ENCODE measurements at places on chromosomes 11 and 22.

- DNase-seq = no peak
These were observed 253.6 kb upstream of the LRRC4C start for GRCh38 chr11:41713030-41713429.

DNA sequence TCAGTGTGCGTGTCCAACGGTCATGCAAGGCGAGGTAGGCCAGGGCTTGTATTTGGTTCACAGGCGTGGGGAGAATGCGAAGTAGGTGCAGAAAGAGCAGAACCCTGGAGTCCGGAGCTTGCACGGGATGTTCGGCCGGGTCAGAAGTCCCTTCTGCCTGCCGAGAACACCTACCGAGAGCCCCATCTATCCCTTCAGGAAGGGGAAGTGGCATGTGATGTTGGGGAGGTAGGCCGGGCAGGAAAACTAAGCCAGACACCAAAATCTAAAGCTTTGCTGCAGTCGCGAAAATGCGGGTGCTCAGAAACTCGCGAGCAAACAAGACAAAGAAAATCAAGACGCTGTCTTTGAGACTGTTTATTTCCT lies 435 bp upstream of the TAF6L start:
- no peak for DNase-seq

- DNase-seq = no peak
These were observed 954 bp upstream of the MN1 start for GRCh38 chr22:27802346-27803073.

DNA sequence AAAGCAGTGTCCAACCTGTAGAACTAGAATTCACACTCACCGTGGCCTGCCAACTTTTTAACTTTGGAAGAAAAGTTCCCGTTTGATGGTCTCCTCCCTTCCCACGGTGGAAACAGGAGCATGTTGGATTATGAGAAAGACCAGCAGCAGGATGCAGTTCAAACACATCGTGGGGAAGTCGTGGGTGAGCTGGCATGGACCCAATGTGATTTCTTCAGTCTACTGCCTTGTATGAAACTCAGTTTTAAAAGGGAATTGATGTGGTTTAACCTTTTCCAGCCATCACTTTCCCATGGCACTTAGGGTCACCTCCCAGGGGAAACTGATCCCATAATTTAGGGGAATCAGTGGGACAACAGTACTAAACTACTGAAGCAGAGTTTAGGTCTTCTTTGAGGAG lies 318.3 kb downstream of the CADM1 start:
- no peak for DNase-seq

DNA sequence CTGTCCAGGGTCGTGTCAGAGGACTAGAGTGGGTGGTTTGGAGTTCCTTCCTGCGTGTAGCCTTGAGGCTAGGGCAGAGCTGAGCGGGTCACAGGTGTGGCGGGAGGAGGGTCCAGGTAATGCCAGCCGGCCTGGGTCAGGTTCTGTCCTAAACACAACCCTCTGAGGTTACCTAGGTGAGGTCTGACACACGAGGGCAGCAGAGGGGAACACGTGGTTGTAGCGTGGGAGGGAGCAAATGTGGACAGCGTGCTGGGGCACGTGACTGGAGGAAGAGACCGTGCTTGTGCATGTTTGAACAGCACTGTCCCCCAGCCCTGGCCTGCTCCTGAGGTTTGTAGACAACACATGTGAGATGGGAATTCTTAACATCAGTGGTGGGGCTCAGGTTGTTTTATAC lies 13.1 kb downstream of the MOV10L1 start:
- DNase-seq = no peak

DNA sequence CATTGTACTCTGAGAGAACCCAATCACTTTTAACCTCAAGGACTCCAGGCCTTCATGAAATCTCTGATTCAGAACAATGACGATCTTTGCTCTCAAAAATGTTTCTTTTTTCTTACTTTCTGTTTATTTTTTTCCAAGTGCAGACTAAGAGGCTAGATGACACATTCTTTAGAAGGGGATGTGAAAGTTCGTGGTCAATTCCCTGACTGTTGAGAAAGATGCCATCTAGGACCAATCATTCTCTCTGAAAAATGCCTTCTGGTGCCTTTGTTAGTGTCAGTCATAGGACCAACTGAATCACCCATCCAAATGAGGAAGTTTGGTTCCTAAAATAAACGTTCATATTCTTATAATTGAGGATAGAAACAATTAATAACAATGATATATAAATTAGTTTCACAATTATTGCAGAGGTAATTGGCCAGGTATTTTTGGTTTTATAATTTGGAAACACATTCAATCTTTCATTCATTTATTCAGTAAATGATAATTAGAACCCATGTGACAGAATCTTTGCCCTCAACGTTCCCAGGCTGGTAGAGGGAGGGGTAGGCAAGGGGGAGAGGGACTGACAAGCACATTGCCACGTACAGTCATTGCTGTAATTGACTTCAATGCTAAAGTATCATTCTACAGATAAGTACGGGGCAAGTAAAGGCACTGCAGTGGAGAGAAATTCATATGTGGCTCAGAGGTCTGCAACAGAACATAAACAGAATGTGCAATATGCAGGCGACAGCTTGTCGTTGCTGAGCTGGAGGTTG lies 333.4 kb upstream of the MPPED2 start:
- peak; percentile 45 for DNase-seq

GRCh38 chr11:76073724-76074123 lies 132.6 kb downstream of the WNT11 start:
- peak; percentile 70 for DNase-seq

DNA sequence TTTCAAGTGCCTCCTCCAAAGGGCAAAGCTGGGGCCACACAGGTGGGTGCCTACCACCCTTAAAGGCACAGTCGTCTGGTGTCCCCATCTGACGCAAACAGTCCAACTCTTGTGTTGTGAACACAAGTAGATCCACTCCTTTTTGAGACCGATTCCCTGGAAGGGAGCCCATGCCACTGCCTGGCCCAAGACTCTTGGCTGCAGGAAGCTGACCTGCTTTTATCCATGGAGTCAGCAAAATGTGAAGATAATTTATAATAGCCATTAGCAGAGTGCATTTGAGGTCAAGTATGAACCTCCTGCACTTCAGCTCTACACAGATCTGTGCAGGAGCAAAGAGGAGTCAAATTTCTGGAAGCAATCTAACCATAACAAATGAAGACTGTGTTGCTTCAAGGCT lies 68.5 kb downstream of the ADM start:
- DNase-seq = no peak

Measured in fibroblast of skin of right quadriceps (primary cell).